ENCODE measurements at places on chromosomes 3 and 15.

- no peak for DNase-seq
Measured at GRCh38 chr3:160739079-160739478, 17.0 kb upstream of the PPM1L start.

DNA sequence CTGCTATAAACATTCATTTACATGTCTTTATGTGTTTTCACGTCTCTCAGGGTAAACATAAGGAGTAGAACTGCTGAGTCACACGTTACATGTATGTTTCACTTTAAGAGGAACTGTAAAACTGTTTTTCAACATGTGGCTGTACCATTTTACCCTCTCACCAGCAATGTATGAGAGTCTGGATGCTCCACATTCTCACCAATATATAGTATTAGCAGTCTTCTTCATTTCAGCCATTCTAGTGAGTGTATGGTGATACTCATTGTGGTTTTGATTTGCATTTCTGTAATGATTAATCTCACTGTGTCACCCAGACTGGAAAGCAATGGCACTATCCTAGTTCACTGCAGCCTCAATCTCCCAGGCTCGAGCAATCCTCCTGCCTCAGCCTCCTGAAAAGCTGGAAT is 37.1 kb downstream of the PHC3 start:
- no peak for DNase-seq

DNA sequence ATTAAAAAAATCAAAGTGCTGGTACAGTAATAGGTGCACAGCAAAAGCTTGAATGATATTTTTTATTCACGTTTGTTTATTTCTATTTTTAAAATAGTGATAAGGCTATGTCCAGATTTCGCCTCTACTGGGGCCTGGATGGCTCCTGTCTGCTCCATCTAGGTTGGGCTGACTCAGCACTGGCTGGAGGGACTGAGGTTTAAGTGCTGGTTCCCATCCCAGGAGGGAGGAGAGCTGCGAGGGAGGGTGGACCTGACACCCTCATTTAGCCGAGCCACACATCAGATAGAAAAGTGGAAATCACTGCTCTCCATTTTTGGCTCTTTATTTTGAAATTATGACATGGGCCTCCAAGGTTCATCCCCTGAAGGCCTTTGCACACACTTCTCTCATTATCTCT is 95.4 kb upstream of the AGBL1 start:
- no peak for DNase-seq

GRCh38 chr3:58272891-58273290 is 33.2 kb upstream of the RPP14 start:
- no peak for DNase-seq

GRCh38 chr3:20324664-20325478 is 138.9 kb upstream of the SGO1 start:
- DNase-seq = no peak

DNA sequence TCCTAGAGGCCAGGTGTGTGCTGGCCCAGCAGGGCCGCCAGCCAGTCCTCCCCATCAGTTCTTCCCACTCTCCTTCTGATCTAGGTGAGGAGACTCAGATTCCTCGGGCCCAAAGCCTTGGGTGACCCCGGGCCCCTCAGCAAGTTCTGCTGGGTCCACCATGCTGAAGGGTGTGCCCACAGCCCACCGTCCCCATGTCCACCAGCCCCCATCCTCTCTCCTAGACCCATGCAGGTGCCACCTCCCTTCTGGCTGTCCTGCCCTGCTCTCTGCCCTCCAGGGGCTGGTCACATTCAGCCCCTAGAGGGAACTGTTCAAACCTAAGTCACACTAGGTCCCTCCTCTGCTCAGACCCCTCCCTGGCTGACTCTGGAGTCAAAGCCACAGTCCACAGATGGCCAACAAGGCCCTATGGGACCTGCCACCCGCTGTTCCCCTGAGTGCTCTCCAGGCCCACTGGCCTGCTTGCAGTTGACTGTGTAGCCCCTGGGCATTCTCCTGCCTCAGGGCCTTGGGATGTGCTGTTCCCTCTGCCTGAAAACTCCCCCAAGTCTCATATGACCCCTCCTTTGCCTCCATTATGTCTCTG is 878 bp upstream of the TLR9 start:
- no peak for DNase-seq

DNA sequence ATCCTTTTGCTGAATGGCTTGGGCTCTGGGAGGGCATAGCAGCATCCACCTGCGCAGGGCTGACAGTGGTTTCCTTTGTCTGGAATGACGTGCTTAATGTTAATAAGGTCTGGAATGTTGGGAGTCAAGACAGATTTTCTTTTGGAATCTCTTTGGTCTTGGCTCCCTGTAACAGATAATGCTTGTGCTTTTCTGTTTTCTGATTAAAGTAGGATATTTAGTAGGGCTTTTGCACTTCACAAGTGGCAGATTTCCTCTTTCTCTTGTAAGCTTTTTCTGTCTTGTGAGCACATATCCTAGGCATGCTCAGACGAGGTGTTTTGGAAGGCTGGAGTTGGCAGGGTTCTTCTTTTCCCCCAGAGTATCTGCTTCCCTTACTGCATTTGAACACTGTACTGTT is 189.6 kb downstream of the GHSR start:
- no peak for DNase-seq

DNA sequence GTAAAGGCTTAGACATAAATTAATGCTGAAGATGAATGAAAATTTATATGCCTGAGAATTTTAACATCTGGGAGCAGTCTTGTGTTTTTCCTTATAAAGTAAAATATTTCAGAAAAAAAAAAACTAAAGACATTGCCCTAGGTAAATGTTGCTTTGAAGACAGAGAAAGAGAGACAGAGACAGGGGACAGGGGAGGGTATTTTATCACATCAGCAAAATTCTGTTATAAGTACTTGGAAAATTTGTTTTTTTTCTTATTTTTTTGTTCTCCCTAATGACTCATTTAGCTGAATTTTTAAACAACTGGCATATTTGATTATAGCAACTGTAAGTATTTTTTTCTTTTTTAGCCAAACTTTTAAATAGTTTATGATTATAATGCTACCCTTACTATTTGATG is 1540.6 kb upstream of the GBE1 start:
- DNase-seq = no peak

GRCh38 chr3:97713634-97714033 is 50.9 kb upstream of the ARL6 start:
- DNase-seq = no peak

- no peak for DNase-seq
Measured at GRCh38 chr3:85535517-85535916, 576.7 kb downstream of the CADM2 start.

DNA sequence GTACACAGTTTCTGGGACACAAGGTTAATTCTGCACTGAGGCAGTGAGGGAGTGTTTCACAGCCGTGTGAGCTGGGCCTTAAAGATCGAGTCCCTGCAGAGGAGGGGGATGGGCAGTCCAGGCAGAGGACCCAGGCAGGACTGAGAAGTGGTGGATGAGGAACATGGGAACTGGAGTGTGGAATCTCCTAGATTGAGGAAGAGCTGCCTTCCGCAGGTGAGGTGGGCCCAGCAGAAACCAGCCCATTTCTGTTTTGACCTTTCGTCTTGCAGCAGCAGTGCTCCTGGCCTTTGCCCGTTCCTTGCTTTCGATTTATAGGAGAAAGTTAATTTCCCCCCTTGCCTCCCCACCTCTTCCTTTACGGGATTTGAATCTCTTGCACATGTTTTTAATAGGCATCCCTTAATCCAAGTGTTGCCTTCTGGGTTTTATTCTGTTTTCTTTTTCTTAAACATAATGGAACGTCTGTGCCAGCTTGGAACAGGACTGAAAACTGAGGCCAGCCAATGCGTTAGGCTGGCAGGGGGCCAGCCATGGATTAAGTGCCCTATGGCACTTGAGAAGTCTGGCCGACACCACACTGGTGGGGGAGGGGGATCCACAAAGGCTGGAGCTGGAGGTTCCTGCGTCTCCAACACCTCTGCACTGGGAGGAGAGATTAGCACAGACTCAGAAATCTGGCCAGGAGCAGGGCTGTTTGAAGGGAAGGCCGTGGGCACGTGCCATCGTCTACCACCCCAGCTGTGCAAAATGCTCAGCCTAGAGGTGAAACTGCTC is 78.1 kb downstream of the AAGAB start:
- DNase-seq = no peak
